ENCODE measurements at places on chromosomes 4 and X. TPM values are rescaled to one million over a fixed set of nuclear protein-coding genes. Genes with fewer than 3 reads are reported as not detected.

GRCh38 chrX:38970074-38970473 is 168.8 kb downstream of the MID1IP1 start:
- H3K27ac ChIP-seq, result no peak overlapping the region
- H3K4me1 ChIP-seq, result no peaks in the 10 kb centered on the region
- no peak for DNase-seq
- H3K36me3 ChIP-seq, result no peaks in the 10 kb centered on the region
- no peak overlapping the region for H3K4me3 ChIP-seq

The NUP54 gene
- 32.2 TPM for total RNA-seq

DNA sequence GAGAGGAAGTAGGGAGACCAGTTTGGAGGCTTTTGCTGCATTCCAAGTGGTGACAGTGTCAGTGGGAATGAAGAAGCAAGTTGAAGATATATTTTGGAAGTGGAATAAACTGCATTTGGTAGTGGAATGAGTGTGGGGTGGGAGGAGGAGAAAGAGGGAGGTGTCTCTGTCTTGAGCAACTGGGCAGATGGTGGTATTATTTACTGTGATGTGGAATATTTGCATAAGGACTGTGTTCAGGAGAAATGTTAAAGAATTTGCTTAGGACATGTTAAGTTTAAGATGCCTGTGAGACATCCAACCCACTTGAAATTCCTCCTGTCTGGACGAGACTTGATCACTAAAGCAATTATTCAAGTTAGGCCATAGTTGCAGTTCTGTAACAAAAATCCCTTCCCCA is 448.9 kb upstream of the AMOT start:
- no peak overlapping the region for H3K27ac ChIP-seq
- H3K4me1 ChIP-seq, result no peaks in the 10 kb centered on the region
- no peak overlapping the region for H3K4me3 ChIP-seq
- DNase-seq, result no peak

DNA sequence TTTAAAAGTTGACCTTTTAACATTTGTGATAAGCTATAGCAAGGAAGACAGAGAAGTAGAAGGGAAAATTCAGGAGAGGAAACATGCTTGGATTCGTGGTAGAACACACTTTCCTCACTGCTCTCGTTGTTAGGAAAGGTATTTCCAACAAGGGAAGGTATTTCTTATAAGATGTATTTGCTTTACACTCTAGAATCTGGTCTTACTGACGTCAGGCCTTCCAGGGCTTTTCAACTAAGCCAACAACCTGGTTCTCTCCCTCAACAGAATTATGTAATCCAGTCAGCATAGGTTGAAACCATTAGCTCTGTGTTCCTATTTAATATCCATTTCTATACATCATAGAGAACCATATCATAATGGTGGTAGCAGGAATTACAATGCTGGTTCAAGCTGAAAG is 241.9 kb downstream of the SLC39A8 start:
- H3K27ac ChIP-seq, result no peak overlapping the region
- no peaks in the 10 kb centered on the region for H3K36me3 ChIP-seq
- no peak for DNase-seq
- H3K4me3 ChIP-seq, result no peak overlapping the region
- H3K27me3 ChIP-seq, result no peaks in the 10 kb centered on the region

DNA sequence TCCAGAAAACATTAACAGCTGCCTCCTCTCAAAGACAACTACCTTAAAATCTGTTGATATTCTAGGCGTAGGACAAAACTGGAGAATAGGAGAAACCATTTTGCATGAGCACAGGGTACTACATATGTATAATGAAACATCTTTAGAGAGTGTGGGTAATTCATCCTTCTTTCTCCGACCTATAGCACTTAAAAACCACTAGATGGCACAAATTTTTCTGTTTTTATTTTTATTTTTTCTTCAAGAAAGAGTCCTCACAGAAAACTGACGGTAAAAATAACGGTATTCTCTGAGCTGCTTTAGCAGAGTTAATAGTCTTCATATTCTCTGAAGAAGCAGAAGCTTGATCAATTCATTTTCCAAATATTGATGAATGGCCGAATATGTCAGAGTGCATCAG is 14.6 kb downstream of the SMIM31 start:
- no peaks in the 10 kb centered on the region for H3K36me3 ChIP-seq
- no peak overlapping the region for H3K4me3 ChIP-seq
- no peaks in the 10 kb centered on the region for H3K27me3 ChIP-seq
- no peaks in the 10 kb centered on the region for H3K4me1 ChIP-seq

The HEPH gene
- total RNA-seq, result 232 TPM

DNA sequence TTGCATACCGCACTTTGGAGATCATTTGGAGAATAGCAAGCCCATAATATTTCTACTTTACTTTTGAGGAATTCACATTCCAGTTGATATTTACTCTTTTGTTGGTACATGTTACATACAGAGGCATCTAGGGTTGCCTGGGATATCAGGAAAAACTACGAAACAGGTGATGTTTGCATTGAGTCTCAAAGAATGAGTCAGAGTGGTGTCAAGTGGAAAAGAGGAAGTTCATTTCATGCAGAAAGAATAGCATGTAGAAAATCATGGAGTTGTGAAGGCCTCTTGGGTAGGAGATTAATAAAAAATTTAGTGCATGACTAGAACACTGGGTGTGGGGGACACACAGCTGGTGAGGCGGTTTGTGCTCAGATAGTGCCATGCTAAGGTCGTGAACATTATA is 33.5 kb upstream of the ELOVL6 start:
- no peak overlapping the region for H3K27ac ChIP-seq
- DNase-seq, result no peak
- H3K36me3 ChIP-seq, result no peaks in the 10 kb centered on the region
- H3K27me3 ChIP-seq, result no peaks in the 10 kb centered on the region
- no peaks in the 10 kb centered on the region for H3K4me1 ChIP-seq
- H3K4me3 ChIP-seq, result no peak overlapping the region

The TMSB15A gene
- not detected for total RNA-seq

The ADAM29 gene
- not detected for total RNA-seq

- no peak overlapping the region for H3K4me3 ChIP-seq
- no peaks in the 10 kb centered on the region for H3K4me1 ChIP-seq
- H3K27ac ChIP-seq, result no peak overlapping the region
- H3K27me3 ChIP-seq, result no peaks in the 10 kb centered on the region
Observed at GRCh38 chr4:8312976-8313375, 43.4 kb downstream of the HTRA3 start.
